Erythroblast (primary cell): ENCODE measurements at places on chromosomes 5 and 9.

- no peak for DNase-seq
Observed at GRCh38 chr5:147055850-147056566, 177.5 kb upstream of the PPP2R2B start.

DNA sequence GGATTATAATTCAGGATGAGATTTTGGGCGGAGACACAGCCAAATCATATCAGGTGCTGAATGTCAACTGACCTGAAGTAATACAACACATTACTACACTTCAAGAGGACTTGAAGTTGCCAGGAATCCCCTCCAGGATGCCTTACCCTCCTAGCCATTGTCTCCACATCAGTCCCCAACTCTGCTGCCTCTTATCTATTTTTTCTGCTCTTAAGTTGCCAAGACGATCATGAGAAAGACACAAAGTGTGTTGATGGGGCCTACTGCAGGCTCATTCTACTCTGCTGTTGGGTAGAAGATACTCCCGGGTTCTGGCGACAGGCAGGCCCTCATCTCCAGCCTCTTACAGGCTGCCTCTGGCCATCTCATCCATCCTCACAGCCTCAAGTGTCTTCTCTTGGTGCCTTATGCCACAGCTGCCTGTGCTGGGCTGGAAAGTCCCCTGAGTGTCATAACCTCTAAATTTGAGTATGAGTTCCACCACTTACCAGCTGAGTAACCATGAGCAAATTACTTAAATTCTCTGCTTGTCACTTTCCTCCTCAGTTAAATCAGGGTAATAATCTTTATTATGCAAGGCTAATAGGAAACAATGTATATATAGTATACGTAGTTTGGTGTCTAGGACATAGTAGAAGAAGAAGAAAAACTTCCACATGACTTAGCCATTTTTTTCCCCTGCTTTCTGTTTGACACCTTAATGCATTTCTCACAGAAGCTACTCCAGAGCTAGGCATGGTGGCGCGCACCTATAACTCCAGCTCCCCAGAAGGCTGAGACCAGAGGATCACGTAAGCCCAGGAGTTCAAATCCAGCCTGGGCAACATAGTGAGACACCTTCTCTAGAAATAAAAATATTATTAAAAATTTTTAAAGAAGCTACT lies 73.0 kb upstream of the SNX2 start:
- DNase-seq, result peak; percentile 25

- no peak for DNase-seq
Observed at GRCh38 chr9:91483189-91483691, 59.6 kb upstream of the NFIL3 start.

DNA sequence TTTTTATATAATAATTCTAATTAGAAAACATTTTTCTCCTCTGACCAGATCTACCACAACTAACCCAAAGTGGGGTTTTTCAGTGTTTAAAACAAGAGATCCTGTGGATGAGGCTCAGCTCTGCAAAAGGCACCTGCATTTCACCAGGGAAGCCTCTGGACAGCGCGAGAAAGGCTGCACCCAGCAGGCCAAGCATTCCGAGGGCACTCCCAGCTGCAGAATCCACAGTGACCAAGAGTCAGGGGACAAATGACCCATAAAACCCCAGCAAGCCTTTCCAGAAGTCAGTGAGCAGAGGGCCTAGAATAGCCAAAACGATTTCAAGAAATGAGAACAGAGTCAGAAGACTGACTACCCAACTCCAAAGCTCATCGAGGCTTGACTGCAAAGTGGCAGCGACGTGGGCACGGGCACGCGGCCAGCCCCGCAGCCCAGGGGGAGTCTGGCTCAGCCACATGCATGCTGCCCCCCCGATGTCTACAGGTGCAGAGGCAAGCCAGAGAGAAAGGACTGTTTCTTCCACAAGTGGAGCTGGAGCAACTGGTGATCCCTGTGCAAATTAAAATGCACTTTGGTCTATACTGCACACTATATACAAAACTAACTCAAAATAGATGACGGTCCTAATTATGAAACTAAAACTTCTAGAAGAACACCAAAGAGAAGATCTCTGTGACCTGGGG lies 26.2 kb downstream of the TPPP start:
- no peak for DNase-seq

GRCh38 chr9:85142496-85142911 lies 473.0 kb downstream of the NTRK2 start:
- DNase-seq, result no peak

DNA sequence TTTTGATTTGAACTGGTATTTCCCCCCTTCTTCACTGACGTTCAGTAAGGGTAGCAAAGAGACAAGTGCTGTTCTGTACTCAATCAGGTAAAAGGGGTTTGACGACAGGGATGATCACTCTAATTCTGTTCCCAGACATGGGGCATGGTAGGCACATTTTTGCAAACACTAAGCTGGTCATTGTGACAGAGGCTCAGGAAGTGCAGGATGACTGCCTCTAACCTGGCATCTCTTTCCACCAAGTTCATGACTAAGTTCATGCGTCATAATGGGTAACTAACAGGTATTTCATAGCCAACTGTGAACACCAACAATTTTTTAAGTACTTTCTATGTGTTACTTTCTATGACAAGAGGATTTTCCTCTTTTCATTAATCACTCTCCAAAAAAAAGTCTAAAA lies 166.5 kb downstream of the MAPKAP1 start:
- DNase-seq, result no peak

- no peak for DNase-seq
Observed at GRCh38 chr9:111928359-111928720, 31.7 kb downstream of the UGCG start.

DNA sequence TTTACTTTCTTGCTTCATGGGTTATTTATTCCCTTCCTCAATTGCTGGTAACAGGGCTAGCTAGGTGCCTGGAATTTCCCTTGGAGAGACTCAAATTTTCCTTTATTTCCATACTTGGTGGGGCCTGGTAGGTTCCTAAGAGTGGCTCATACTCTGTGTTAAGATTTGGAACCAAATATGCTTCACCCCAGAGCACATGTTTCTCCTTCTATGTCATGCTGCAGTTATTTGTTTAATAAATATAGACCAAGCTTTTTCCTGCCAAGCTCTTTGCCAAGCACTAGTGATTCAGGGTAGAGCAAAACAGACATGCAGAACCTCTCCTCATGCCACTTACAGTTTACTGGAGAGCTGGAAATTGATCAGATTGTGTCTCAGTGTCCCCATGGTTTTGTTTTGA lies 290.3 kb upstream of the SGCD start:
- DNase-seq, result no peak

- no peak for DNase-seq
Observed at GRCh38 chr5:139647506-139648204, 494 bp upstream of the CXXC5 start.

- DNase-seq, result no peak
Observed at GRCh38 chr5:171647043-171647903, 138.3 kb upstream of the SMIM23 start.

GRCh38 chr5:88939300-88939699 lies 56.3 kb upstream of the MEF2C start:
- no peak for DNase-seq

DNA sequence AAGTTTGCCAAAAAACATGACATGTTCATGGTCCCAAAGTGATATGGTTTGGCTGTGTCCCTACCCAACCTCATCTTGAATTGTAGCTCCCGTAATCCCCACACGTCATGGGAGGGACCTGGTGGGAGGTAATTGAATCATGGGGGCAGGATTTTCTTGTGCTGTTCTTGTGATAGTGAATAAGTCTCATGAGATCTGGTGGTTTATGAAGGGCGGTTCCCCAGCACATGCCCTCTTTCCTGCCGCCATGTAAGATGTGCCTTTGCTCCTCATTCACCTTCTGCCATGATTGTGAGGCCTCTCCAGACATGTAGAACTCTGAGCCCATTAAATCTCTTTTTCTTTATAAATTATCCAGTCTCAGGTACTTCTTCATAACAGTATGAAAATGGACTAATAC lies 322.1 kb downstream of the MED10 start:
- no peak for DNase-seq

DNA sequence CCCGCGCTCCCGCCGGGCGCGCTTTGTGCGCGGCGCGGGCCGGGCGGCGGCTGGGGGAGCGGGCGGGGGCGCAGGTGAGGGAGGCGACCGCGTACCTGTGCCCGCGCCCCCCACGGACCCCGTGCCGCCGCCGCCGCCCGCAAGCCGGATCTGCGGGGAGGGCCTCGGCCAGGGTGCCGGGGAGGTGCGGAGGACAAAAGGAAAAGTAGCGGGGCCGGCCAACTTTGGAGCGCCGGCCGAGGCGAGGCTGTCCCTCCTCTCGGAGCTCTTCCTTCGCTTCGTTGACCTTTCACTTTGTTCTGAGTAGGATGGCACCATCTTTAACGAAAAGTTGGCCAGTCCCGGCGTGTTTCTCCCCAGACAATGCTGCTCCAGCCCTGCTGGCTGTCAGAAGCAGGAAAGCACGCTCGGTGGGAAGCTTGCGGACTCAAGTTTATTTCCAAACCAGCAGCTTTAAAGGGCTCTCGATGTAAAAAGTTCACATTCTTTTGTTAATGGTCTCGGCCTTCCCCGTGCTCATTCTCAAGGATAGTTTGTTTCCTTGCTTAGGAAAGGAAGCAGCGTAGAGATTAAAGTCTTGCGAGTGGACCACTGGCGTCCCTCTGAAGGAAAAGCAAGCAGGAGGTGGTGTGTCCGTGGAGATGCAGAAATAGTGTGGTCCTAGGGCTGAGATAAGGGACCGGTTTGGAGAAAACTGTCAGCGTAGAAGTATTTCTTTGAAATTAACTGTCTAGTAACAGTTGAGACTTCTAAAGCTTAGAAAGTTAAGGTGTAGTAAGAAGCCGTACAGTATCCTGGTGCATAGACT lies 639 bp downstream of the EHMT1 start:
- peak; percentile 74 for DNase-seq
